Ecto neural progenitor cell (in vitro differentiated cells): ENCODE measurements at places on chromosomes 3 and 15.

- no peak for DNase-seq
These were observed 47.9 kb upstream of the MAGEF1 start for GRCh38 chr3:184759666-184760200.

DNA sequence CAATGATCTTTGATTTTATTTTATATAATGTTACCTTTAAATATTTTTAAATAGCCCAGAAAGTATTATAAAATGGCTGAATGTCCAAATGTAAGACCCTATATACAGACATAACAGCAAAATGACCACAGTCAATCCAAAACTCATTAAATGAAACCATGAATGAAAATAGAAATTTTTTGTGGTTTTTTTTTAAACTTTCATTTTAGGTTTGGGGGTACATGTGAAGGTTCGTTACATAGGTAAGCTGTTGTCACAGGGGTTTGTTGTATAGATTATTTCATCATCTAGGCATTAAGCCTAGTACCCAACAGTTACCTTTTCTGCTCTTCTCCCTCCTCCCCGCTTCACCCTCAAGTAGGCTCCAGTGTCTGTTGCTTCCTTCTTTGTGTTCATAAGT is 108.8 kb downstream of the FAIM start:
- DNase-seq: no peak

DNA sequence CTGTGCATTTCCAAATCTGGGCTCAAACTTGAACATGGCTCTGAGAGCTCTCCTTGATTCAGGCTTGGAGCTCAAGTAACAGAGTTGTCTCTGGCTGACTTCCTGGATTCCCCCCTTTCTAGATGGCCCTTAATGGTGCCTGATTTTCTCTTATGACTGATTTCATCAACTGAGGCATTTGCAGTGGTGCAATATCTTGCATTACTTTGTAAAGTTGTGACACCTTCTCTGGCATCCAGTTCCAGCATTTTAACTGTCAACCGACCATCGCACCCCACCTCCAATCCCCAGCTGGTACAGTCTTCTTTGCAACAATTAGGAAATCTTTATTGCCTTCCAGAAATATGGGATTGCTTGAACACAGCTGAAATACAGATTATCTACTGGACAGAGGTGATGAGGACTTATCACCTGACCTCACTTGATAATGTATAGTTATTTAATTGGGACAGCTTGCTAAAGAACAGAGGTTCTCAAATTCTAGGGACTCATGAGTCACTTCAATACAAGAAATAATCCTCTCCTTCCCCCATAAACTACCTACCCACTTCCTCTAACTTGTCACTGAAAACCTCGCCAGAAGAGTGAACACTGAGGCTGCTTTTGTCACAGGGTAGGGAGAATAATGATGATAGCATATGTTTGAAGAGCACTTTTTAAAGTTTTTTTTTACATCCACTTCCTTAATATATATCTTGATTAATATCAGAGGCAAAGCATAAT is 41.8 kb downstream of the FILIP1L start:
- DNase-seq: no peak

DNA sequence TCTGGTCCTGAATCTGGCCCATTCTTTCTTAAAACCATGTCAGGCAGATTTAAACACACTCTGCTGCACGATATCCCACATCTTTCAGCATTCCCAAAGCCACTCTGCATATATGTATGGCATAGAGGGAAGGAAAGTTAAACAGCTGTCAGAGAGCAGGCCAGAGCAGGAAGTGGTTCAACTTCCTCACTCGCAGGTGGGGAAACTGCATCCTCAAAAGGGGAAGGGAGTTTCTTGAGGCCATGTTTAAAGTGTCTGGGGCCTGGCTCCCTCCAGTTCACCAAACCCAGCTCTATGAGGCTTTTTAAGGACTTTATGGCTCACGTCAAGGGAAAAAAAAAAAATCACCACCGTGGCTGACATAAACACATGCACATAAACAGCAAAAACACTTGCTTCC is 123.1 kb downstream of the OPA1 start:
- no peak for DNase-seq

DNA sequence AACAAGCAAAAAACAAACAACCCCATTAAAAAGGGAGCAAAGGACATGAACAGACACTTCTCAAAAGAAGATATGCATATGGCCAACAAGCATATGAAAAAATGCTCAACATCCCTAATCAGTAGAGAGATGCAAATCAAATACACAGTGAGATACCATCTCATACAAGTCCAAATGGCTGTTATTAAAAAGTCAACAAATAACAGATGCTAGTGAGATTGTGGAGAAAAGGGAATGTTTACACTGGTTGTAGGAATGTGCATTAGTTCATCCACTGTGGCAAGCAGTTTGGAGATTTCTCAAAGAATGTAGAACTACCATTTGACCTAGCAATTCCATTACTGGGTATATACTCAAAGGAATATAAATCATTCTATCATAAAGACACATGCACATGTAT is 44.5 kb downstream of the RIOX2 start:
- DNase-seq: no peak

- peak; percentile 85 for DNase-seq
These were observed 244.5 kb downstream of the CD47 start for GRCh38 chr3:107846279-107846852.

DNA sequence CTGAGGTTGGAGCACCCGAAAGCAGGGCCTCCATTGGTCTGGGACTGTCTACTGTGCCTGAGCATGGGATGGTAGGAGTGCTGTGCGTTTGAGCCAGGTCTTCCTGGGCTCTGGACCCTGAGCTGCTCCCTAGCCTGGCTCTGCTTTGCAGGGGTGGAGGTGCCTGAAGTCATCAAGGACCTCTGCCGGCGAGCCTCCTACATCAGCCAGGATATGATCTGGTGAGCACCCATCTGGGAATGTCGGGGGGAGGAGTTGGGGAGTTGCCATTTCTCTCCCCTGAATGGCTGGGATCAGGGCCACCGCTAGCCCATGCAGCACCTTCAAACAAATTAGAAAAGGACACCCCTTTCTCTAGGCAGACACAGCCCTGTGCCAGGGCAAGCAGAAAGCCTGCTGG is 20.7 kb downstream of the DUOX1 start:
- DNase-seq: no peak

DNA sequence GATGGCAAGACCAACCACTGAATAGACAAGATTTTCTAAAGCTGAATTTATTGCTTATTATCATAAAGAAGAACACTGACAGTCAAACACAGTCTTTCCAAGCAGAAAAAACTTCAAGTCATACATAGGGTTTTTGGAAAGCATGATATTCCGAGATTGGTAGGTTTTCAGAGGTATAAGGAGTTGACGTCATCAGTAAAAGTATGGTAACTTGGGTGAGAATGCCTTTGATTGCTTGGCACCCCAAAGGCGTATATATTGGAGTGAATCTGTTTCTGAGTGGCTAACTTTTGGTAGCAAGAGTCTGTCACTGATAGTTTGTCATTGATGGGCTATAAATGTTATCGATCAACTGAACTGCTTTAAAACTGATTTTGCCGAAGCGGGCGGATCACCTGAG is 227.9 kb upstream of the CNTN4 start:
- DNase-seq: no peak

DNA sequence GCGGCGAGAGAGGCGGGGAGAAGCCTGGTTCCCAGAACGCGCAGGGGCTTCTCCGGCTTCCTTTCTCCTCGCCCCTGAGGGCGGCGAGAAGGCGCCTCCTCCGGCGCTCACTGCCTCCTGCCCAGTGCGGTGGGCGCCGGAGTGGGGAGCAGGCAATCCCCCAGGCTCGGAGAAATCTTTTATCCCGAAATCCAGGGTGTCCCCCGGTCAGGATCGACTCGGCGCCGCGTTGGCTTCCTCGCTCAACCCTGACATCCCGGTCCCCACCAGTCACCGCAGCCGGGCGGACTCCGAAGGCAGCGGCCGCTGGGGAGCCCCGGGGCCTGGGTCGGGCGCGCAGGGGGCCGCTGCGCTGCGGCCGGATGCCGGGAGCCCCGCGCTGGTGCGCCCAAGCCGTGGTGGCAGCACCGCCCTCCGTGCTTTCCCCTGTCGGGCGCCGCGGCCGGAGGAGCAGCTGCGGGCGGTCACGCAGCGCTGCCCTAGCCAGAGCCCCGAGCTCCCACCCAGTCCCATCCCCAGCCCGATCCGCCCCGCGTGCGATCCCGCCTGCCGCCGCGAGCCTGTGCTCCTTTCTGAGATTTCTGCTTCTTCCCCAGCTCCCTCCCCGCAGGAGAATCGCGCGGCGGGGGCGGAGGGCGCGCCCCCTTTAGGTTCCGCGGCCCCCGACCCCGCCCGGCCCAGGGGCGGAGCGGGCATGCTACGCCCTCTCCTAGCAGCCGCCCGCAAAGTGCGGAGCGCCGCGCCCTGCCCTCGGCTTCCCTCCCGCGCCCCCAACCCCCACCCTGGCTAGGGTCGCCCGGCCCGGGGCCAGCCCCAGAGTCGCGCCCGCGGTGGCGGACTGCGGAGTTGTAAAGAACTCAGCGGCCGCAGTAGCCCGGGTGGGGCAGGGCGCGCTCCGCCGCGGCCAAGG is 683 bp upstream of the CACNA2D3 start:
- peak; percentile 74 for DNase-seq

- no peak for DNase-seq
These were observed 157.8 kb upstream of the LINGO1 start for GRCh38 chr15:77790481-77790880.

- no peak for DNase-seq
These were observed 299.3 kb upstream of the LYSMD4 start for GRCh38 chr15:100032358-100033085.

DNA sequence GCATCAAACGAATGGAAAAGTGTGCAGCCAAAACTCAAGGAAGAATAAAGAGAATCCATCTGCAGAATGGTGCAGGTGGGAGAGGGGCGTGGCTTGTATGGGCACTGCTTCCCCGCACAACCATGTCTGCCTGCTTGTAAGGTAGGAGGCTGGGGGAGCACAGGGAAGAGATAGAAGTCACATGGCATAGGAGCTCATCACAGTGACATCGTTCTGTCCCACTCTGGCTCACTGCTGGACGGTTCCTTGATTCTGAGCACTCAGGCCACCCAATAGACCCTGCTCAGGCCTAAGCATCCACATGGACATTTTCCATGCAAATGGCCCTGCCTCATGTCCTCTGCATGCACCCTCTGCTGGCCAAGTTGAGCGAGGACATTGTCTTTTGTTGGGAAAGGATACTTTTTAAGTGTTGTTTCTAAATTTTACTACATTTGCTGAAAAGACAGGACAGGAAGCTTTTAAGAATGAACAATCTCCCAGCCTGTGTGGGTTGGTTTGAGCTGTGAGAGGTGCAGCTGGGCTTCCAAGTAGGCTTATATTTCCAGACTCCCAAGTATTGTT is 3.1 kb downstream of the MYLK start:
- peak; percentile 53 for DNase-seq

- DNase-seq: no peak
These were observed 41.5 kb downstream of the FGF12 start for GRCh38 chr3:192685801-192686200.
